ENCODE measurements at places on chromosomes 6 and 20.

GRCh38 chr20:17797579-17797978, 97.8 kb downstream of the BANF2 start:
- DNase-seq, result no peak

GRCh38 chr6:105294129-105294528, 108.8 kb downstream of the PREP start:
- DNase-seq, result no peak

DNA sequence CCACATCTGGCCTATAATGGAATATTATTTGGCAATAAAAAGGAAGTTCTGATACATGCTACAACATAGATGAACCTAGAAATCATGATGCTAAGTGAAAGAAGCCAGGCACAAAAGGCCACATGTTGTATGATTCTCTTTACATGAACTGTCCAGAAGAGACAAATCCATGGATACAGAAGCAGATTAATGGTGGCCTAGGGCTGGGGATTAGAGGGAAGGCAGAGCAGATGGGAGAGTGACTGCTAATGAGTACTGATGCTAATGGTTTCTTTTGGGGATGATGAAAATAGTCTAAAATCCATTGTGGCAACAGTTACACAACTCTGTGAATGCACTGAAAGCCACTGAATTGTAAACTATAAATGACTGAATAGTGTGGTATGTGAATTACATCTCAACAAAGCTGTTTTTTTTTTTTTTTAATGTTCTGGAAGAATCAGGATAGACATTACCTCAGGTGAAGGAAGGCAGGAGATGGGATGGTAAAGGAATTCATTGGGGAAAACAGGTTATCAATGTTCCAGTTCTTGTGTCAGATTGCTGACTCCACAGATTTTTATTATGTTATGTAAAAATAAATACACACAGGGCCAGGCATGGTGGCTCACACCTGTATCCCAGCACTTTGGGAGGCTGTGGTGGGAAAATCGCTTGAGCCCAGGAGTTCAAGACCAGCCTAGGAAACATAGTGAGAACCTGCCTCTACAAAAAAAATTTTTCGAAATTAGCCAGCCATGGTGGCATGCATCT, 8.9 kb upstream of the SOX12 start:
- DNase-seq, result no peak

- DNase-seq, result no peak
These were observed 77.2 kb downstream of the TMEM242 start for GRCh38 chr6:157246048-157246630.

DNA sequence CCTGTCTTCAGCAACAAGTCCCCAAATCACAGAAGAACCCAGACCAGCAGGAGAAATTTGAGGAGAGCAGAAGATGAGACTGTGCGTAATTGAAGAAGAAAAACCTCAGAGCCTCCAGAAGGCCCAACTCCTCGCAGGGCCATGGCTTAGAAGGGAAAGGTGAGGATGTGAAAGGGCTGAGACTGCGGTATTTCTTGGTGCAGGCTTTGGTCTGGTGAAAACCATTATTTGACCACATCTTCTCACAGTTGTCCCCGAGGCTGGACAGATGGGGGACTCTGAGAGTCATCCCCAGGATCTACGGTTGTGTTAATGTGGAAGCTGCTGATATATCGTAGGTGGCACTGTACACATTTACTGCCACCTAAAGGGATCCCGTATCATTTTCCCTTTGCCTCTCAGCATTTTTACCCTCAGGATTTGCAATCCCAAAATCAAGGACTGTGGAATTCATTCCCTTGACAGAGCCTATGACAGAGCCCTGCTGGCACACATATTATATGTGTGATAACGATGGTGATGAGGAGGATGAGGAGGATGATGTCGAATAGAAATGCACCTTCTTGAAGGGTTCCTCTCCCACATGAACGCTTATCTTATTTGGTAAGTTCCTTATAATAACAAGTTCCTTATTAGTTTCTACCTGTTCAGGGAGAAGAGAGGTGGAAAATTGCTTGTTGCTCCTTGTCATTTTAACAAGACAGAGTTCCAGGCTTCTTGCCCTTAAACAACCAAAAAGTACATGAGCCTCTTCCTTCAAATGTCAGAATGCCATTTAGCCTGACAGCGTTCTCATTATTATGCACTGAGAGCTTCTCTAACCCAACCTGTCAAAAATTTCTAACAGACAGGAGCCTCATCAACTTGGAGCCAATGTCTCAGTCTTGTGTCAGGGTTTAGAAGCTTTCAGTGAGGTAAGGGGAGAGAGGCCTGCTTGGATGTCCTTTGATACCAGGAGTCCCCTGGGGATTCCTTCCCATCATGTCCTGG, 135.8 kb downstream of the PXDC1 start:
- DNase-seq, result no peak

- no peak for DNase-seq
These were observed 43.6 kb downstream of the RREB1 start for GRCh38 chr6:7151381-7151780.

GRCh38 chr6:105220186-105220585, 40.4 kb upstream of the POPDC3 start:
- DNase-seq, result no peak

- DNase-seq, result no peak
These were observed 35.2 kb downstream of the ILRUN start for GRCh38 chr6:34661357-34661756.

DNA sequence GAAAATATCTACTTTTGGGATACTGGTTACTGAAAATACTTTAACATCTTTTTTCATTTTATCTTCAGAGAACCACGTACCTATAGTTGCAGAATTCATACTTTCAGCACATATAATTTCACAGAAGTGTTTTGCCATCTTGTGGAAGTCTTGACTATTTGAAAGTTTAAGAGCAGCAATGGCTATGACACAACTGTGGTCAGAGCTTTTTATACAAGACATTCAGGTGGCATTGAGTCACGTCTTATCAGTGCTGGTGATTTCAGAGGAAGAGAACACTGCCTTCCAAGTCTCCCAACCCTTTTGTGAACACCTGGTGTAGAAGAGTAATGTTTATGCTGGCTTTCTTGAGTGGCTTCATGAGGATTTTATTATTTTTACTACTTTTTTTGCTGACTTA, 171.6 kb downstream of the ARID1B start:
- DNase-seq, result no peak

DNA sequence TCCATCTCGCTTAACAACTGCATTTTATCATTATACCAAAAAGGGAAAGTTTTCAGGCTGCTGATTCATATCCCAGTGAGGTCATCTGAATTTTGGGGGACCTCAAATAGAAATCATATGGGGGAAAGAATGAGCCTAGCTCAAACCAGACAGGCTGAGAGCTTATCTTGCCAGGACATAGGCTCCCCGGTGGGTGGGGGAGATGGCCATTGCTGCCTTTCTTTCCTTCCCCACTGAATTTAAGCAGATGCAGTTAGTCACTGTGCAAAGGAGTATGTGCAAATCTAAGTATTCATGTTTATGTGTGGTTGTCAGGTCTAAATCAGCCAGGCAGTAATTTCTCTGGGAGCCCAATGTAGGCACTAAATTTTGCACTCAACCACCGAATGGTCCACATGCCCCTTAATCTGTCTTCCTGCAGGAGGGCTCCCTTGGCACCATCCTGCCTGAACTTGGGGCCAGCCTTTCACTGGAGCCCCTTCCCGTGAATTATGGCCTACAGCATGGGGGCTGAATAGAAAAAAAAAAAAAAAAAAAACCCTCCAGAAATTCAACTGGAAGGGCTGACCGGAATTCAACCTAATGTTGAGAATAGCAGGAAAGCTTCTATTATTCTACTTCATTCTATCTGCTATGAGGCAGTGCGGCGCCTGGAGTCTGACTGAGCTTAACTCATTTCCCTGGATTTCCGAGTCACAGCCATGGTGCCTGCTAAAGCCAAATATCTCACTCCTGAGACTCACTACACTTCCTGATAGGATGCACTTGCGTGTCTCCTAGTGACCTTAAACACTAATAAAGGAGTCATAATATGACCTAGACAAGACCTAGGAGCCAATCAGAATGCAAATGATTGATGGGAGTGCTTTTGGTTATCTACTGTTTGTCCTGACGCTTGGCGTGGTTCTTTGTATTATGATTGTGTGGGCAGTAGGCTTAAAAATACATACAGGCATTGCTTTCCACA, 161.5 kb upstream of the HEY2 start:
- no peak for DNase-seq

GRCh38 chr6:168598251-168599117, 157.5 kb downstream of the SMOC2 start:
- DNase-seq, result no peak

- DNase-seq, result no peak
These were observed 13.3 kb upstream of the FAXC start for GRCh38 chr6:99362678-99363268.

GRCh38 chr20:37920679-37921322, 17.9 kb downstream of the VSTM2L start:
- no peak for DNase-seq

DNA sequence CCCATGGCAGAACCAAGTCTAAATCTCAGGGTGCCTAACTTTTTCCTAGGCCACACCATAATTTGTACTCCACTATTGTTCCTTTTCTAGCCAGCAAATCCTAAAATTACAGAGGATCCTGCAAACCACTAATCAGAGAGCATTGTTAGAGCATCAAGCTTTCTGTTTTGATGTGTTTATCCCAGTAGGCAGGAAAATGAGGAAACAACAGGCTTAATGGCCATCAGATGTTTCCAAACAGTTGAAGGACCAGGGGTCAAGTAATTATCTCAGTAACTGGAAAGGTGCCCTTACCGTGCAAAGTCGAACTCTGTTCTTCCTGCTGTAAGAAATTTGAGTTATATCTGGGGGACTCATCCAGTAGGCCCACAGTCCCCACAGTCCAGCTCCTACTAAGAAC, 58.7 kb downstream of the RALY start:
- no peak for DNase-seq

DNA sequence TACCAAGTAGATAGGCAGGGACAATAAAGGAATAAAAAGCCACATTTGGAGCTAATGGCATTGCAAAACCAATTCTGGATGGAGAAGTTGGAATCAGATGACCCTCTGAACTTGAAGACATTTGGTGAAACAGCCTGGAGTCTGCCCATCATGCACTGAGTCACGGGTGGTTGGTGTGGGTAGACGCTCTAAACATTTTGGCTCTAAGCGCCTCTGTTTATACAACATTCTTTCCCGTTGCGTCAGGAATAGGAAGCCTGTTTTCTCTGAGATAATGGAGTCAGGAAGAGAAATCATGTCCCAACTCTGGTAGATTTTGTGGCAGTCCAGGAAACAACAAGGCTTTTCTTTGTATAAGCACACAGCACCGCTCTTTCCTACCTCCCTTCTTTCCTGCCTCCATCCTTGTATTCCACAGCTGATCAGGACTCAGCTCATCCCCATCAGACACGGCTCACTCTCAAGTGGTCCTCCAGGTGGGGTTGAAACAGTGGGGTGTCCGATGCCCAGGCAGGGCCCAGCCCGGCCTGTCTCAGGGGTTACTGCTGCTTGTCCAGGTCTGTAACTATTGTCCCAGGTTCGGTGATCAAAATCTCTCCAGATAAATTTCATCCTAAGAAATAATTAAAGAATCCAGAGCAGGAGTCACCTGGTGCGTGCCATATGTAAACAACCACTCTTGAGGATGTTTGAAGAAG, 12.1 kb upstream of the RAMACL start:
- no peak for DNase-seq

DNA sequence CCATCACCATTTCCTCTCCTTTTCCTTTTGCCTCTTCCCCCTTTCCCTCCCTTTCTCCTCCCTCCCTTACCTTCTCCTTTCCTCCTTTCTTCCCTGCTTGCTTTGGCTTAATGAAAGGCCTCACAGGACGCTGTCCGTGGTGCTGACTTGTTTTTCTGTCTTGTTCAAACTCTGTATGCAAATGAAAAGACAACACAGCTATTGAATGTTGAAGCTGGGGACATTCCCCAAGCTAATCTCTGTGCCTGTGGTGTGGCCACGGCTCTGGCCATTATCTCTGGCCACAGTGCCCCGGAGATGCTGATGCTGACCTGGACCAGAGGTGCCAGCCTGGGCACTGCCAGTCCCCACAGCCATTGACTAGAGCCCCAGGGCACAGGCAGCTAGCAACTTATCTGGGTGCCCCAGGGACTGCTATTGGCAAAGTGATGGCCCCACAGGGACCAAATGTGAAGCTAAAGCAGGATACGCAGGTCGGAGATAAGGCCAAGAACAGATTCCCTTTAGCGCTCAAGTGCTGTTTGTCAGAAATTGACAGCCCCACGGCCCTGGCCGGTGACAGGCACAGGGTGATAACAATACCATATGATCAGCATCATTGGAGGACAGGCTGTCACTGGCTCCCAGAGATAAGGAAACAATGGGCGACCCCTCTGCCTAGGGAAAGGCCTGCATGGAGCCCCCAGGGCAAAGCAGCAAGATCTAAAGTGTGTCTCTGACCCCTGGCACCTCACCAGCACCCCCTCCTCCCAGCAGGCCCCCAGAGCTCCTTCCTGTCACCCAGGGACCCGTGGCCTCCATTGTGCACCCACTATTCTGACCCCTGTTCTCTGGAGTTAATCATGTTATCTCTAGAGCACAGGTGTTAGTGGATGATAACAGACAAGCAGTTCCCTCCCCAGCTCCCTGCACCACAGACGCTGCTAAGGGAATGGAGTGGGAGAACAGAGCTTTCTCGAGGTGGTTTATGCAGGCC, 31.6 kb upstream of the SLC32A1 start:
- no peak for DNase-seq

GRCh38 chr6:25010902-25011625, 75.3 kb upstream of the RIPOR2 start:
- no peak for DNase-seq

DNA sequence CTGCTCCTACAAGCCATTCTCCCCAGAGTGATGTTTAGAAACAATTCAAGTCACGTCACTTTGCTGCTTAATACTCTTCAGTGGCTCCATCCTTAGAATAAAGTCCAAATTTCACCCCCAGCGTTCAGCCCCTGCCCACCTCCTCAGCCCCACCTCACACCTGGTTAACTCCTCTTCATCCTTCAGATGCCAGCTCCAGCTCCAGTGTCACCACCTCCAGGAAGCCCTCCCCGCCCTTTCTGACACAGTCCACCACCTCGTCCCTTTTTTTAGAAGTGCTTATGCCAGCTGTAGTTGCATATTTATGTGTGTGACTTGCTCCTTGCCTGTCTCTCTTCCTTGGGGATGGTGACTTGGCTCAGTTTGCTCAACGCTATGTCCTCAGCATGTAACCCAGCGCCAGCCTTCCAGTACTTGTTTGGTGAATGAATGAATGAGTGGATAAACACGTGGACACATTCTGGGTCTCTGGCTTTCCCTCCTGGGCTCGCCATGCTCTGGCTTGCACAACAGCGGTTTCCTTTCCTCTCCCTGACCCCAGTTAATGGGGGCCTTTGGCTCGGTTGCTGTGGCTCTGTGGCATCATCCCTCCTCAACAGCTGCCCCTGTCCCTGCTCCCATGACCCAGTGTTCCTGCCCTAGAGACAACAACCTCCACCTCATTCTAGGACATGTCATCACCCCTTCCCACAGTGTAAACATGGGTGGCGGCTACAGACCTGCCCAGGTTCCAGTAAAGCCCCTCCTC, 3.7 kb upstream of the IP6K3 start:
- no peak for DNase-seq

DNA sequence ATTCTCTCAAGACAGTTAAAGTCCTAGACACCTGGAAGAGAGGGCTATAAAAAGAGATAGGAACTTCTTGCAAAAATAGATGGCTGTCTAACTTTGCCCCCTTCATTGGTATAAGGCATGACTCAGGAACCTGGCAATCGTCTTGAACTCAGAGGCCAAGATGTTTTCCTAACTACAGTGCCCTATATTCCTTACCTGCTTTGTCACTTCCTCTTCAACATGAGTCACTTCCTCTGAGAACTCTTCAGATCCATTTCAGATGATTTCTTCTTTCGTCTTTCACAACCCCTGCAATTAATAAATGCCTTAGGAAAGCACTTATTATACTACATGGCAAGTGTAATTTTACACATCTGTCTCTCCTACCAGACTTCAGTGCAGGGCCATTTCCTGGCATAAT, 83.5 kb downstream of the HAO1 start:
- DNase-seq, result no peak

All from D721Med (cell line).